ENCODE measurements at places on chromosomes 12 and 14.
A peak's percentile ranks its signal among the peaks of the same experiment; 100 is the strongest.

DNA sequence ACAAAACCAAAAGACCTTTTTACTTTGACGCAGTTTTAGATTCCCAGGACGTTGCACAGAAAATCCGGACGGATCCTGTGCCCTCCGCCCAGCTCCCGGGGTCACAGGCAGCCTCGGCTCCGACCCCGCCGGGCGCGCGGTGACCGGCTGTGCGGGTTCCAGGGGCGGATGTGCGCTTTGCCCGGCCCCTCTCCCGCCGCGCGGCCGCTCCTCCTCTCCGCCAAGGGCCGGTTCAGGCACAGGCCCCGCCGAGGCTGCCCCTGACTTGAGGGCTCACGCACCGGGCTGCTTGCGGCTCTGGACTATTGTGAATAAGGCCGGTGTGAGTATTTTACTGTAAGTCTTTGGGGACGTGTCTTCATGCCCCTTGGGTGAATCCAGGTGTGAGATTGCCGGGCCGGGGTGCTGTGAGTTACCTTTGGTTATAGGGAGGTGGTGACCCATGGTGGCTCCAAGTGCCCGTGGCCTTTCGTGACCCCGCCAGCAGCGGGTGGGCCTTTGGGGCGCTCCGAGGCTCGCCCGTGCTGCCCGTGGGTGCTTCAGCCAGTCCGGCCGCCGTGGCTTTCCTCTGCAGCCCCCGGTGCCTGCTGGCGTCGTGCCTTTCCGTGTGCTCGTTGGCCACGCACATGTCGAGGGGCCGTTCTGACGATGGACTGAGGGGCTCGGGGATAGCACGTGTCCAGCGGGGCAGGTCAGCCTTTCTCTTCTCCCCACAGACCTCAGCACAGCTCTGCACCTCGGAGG, 45.9 kb downstream of the NOC4L start:
- no peak for DNase-seq

- no peak for DNase-seq
Measured at GRCh38 chr12:131074221-131075083, 120.7 kb downstream of the ADGRD1 start.

GRCh38 chr12:128743916-128744315, 79.8 kb downstream of the SLC15A4 start:
- no peak for DNase-seq

GRCh38 chr12:130126023-130126432, 36.2 kb upstream of the FZD10 start:
- DNase-seq = no peak

- DNase-seq = peak; percentile 38
Measured at GRCh38 chr12:68932961-68933893, at the start of gene CPM. Gene CPM (minus strand): TSS chr12:68933171. CDS start chr12:68932837, 334 bp downstream.

DNA sequence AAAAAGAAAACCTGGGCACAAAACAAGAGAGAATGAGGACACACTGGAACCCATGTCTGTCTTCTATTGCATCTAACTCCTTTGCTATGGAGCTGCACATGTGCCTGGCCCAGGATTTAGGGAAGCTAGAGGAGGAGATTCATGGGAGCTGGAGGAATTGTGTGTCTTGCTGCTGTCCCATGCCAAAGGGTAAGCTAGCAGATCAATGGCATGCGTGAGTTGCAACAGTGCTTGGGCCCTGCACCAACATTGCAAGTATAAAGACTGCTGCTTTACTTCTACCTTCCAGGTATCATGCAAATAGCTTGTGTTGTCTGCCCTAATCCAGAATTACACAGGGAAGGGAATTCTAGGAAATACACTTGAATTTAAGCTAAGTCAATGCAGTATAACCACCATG, 196.4 kb upstream of the IGF1 start:
- DNase-seq = no peak

DNA sequence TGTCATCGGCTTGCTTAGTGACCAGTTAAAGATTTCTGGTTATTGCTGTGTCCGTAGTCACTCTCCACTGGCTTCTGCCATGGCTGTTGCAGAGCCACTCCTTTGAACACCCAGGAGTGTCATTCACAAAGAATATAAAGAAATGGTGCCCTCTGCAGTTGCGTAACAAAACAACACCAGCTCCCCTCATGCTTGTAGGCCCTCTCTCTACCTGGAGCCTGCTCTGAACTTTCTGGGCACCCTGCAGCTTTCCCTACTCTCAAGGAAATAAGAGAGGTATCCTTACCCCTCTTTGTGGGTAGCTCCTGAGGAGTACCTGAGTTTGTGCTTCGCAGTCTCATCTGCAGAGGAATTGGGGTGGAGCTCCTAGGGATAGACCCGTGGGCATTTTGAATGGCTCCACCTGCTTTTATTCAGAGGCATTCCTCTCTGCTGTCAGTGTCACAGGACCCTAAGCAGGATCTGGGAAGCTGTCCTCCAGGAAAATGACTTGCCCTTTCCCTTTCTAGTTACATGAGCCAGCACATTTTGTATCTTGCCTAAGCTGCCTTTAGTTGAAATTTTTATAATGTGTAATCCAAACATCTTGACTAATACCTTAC, 97.2 kb upstream of the TMEM260 start:
- no peak for DNase-seq

DNA sequence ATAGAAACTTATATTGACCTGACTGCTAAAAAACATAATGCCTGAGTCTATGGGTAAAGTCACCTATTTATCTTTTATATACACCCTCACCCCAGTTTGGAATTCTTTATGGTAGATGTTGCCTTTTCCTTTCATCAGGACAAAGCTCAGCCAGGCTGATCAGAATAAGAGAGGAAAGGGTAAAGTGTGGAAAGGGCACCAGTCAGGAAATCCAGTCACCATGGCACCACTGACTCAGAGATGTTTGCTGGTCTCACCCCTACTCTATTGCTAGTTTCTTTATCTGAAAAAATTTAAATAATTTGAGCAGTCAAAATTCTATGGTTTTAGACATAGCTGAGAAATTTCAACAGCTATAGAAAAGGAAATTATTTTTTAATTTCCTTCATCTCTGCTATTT, 49.2 kb upstream of the SSTR1 start:
- no peak for DNase-seq

- DNase-seq = no peak
Measured at GRCh38 chr12:101368016-101368415, 39.6 kb downstream of the ARL1 start.

- DNase-seq = peak; percentile 31
Measured at GRCh38 chr12:81809829-81810595, 50.9 kb upstream of the PPFIA2 start.

DNA sequence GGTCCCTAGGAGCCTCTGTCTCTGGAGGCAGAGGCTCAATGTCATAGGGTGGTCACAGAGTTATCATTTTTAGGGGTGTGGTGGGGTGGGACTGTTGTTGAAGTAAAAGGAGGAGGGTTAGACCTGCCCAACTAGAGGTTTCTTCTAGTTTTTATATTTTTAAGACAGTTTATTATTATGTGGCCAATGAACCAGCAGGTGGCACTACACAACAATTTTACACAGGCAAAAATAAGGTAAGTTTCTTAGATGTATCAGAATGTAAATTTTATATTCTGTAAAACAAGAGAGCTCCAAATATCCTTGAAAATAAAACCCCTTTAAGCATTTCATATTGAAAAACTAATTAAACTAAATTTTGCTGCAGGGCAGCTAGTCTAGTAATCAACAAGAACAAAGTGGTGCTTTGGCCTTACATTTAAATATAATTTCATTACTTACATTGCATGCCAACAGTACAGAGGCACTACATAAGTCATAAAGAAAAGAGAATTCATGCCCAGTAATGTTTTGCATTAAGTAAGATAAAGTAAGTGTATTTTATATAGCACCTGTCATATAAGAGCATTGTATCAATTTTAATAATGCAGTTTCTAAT, 22.2 kb upstream of the OVCH1 start:
- peak; percentile 75 for DNase-seq

DNA sequence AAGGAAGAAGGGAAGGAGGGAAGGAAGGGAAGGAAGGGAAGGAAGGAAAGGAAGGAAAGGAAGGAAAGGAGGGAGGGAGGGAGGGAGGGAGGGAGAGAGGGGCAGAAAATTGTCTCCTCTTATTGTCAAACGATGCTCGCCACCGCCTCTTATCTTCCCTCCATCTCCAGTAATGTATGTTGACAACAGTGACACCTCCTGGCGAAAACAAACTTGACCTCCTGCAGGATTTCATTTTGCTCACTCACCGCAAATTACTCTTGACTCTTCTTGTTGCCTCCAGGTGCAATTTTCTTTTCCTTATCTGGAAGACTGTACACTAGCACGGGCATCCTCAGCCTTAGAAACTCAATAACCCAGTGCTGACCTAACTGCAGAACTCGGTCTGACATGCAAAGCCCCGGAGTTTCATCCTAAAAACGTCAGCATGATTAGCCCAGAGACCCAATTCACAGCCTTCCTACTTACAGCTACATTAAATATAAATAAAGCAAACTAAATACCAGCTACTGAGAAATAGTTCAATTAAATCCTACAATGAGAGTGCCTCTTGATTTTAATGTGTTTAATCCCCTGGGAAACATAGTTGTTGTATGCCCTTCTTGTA, 512.4 kb upstream of the TMPO start:
- DNase-seq = peak; percentile 44

DNA sequence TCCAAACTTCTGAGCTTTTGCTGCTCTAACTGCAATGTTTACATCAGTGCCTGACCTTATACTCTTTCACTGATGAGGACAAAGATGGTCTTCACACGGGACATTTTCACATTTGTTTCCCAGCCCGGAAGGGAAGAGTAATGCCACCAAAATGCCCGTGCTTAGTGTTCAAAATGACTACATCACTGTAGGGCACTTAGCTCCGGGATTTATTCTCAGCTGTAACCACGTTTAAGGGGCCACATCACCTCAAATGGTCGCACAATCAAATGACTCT, 2.9 kb downstream of the GSG1 start:
- DNase-seq = no peak

DNA sequence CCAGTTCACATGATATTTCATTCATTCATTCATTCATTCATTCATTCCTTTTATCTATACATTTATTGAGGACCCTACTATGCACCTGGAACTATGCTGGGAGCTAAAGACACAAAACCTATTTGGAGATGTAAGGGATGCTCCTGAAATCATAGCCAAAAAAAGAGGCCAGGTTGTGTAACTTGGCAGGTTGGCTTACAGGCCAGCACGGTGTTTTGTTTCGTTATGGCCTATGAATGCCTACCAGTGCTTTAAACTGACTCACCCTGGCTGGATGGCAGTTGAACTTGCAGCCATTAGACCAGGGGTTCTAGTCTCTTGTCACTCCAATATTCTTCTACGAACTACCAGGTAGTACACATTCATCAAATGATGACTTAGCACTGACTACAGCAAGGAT, 15.7 kb downstream of the MAP3K9 start:
- DNase-seq = no peak

DNA sequence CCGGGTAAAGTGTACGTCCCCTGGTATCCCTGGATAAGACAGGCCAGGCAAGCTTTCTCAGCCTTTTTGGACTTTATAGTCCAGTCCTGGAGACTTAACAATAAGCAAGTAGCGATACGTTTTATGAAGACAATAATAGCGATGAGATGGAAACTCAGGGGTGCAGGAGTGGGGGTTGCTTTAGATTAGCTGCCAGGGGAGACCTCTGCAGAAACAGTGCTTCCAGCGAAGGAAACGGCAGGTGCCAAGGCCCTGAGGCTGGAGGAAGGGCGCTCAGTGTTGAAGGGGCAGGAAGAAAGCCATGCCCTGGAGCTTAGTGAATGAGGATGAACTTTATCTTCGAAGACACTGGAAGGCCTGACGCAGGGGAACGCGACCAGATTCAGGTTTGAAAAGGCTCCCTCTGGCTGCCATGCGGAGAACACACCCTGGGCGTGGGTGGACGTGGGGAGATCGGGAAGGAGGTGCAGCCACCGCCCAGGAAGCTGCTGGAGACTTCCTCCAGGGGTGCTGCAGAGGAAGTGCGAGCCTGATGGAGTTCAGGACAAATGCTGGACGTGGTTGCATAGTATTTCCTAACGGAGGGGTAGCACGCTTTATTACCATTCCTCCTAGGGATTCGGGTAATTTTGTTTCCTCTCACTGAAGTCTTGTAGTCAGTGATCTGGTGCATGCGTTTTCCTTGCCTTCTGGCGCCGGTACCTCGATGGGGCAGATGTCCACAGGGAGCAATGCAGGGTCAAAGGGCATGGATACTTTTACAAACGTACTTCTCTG, 26.1 kb upstream of the UBC start:
- peak; percentile 93 for DNase-seq

DNA sequence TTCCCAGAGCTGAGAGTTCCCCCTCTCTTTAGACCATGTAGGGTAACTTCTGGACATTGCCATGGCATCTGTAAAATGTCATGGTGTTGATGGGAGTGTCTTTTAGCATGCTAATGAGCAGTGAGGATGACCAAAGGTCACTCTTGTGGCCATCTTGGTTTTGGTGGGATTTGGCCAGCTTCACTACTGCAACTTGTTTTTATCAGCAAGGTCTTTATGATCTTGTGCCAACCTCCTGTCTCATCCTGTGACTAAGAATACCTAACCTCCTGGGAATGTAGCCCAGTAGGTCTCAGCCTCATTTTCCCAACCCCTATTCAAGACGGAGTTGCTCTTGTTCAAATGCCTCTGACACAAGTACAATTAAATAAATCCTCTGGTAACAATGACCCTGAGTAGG, 244.4 kb downstream of the NEDD1 start:
- DNase-seq = no peak

GRCh38 chr12:96242597-96242996, 48.4 kb downstream of the ELK3 start:
- no peak for DNase-seq

DNA sequence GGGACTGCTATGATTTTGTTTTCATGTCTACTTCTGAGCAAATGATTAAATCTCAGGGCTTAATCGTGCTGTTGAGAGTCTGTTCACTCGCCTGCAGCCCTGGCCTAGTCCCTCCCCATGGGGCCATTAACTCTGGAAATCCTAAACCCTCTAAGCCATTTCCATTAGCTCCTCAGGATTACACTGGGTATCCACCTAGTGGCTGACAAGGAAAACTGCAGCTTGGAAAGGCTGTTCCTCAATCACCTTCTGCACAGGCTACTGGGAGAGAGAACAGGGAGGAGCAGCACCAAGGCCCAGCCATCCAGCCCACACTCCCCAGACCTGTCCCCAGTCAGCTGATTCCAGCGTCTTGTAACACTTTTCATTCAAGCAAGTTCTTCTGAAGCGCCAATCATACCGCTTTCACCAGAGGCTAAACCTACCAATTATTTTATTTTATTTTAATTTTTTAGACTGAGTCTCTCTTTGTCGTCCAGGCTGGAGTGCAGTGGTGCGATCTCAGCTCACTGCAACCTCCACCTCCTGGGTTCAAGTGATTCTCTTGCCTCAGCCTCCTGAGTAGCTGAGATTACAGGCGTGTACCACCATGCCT, 48.7 kb downstream of the NEUROD4 start:
- DNase-seq = peak; percentile 45

- no peak for DNase-seq
Measured at GRCh38 chr14:94632305-94632590, 20.1 kb downstream of the SERPINA3 start.

GRCh38 chr14:103521951-103522563, 573 bp downstream of the CKB start:
- no peak for DNase-seq

- peak; percentile 59 for DNase-seq
Measured at GRCh38 chr14:22319526-22320361, 269.3 kb downstream of the DAD1 start.

GRCh38 chr14:104537613-104537988, 42.0 kb upstream of the C14orf180 start:
- no peak for DNase-seq

All from fibroblast of villous mesenchyme (primary cell).